ENCODE measurements at places on chromosomes 5 and 9.
A peak's percentile ranks its signal among the peaks of the same experiment; 100 is the strongest.

GRCh38 chr9:14779566-14780022, 57.1 kb upstream of the CER1 start:
- no peak for DNase-seq

DNA sequence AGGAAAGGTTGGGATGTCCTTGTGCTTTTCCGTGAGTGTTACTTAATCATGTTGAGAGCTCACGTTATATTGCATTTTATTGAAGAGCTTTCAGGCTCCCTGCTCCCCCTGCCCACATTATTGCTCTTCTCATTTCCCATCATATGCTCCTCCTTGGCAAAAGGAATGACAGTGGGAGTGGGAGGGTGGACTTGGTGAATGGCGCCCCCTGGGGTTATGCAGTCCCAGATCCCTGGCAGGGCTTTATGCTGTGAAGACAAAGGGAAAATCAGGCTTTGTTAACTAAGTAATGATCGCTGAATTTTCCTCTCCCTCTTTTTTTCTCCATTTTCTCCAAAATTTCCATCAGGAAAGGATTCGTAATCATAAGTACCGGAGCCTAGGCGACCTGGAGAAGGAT, 166.6 kb downstream of the SMARCA2 start:
- peak; percentile 65 for DNase-seq

DNA sequence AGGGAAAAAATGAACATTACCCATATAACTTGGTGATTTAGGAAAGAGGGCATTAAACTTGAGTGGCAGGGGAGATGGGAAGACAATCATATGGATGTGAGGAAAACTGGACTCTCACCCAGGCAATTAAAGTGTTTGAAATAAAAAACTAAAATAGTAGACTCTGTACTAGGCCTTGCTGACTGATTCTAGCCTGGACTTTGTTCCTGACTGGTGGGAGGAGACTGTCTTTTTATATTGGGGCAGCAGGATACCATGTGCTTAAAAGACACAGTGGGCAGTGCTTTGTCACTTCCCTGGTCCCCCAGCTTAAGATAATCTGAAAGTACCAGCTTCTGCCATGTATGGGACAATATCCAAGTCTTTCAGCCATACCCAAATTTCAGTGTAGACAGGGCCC, 107.0 kb downstream of the ACTL7B start:
- no peak for DNase-seq

- DNase-seq: no peak
Observed at GRCh38 chr5:164600274-164600673, 1094.9 kb downstream of the MAT2B start.

DNA sequence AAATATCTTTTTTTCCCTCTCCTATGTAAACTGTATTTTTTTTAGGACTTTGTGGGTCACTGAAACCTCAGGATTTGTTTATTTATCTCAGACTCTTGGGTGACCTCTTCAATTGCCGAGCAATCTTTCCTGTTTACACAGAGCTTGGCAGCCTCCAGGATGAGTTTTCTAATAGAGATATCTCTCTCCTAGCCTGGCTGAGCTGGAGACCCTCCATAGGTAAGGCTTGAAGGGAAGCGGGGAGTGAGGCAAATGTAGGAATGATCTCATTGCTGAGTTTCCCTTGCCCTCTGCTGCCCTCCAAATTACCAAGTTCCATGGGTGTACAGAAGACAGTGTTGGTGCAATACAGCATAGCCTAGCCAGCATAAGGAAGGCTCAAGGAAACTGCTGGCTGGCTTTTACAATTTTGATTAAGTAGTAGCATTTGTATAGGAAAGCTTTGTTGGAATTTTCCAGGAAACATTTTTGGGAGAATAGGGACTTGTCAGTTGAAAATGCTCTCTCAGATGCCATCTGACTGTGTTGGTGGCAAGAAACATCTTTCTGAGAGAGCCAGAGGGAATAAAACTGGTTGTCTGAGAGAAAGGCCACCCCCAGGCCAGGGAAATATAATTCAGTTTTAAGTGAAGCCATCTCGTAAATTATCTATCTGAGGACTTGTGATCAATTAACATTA, 116.0 kb downstream of the NMUR2 start:
- no peak for DNase-seq

DNA sequence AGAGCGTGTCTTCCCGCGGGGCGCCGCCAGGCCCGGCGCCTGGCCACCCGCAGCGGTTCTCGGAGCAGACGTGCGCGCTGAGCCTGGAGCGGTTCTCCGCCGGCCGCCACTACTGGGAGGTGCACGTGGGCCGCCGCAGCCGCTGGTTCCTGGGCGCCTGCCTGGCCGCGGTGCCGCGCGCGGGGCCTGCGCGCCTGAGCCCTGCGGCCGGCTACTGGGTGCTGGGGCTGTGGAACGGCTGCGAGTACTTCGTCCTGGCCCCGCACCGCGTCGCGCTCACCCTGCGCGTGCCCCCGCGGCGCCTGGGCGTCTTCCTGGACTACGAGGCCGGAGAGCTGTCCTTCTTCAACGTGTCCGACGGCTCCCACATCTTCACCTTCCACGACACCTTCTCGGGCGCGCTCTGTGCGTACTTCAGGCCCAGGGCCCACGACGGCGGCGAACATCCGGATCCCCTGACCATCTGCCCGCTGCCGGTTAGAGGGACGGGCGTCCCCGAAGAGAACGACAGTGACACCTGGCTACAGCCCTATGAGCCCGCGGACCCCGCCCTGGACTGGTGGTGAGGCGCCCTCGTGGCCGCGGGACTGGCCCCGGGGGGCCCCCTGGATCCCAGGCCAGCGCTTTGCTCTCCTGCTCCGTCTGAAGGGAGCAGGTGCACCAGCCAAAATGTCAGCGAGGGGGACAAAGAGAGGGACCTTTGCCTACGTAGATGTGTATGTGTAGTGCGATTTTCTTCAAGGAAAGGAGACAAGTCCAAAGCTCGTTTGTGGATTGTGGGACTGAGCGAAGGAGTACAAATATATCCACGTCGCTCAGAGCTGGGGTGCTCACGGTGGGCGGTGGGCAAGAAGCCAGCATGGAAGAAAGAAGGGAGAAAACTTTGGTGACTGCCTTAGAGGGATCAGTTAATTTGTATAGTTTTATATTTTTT, 19.5 kb downstream of the BTNL9 start:
- no peak for DNase-seq

GRCh38 chr5:53792338-53792737, 231.9 kb downstream of the NDUFS4 start:
- DNase-seq: no peak

GRCh38 chr5:118371973-118372831, 616.1 kb downstream of the DTWD2 start:
- DNase-seq: no peak

GRCh38 chr5:14560091-14560595, 21.4 kb upstream of the OTULINL start:
- DNase-seq: no peak

- DNase-seq: peak; percentile 25
Observed at GRCh38 chr5:18393565-18394442, 759.5 kb downstream of the TAF11L14 start.

- no peak for DNase-seq
Observed at GRCh38 chr5:179262126-179262920, 82.9 kb downstream of the ADAMTS2 start.

GRCh38 chr9:80556631-80557030, 984.9 kb downstream of the TLE4 start:
- DNase-seq: no peak

- no peak for DNase-seq
Observed at GRCh38 chr5:173534031-173534430, 82.4 kb downstream of the BOD1 start.

DNA sequence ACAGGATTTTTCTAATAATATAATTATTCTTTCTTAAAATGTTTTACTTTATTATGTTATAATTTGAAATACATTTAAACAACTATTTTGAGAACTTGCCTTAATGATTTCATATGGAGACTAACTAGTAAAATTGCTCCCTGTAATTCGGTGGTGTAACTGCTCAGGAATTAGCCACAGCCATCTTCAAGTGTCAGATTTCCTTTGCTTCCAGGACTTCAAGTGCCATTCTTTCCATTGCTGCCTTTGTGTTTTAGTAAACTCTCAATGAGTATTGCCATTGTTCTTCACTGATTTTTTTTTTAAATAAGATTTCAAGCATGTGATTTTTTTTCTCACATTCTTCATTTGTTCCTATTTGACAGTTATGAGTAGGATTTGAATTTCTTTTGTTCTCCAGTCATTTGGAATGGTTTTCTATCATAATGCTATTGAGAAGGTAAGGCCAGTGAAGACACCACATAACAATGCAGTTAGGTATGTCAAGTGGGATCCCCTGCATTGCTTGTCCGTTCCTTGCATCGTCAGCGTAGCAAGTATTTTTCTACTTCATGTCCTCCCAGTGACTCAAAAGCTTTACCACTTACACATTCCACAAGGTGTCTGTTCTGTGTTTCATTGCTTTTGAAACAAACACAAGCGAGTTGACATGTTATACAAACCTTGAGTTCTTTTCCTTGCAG, 83.7 kb downstream of the LNPEP start:
- DNase-seq: no peak

- no peak for DNase-seq
Observed at GRCh38 chr9:94976077-94976476, 249.6 kb downstream of the AOPEP start.

DNA sequence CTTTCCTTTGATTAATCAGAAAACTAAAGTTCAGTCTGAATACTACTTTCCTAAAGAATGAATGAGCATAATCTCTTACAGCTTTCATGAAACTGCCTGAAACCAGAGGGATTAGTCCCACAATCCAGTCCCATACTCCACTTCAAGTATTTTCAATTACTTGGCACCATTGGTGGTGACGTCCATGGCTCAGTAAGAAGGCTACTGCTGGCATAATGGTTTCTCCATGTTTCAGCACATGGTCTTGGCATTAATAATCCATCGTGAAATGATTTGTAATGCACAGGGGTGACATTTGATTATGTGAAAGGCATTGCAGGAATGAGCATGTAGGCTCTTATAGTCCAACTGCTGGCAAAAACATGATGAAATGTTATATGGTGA, 23.4 kb downstream of the LIX1 start:
- no peak for DNase-seq

- DNase-seq: no peak
Observed at GRCh38 chr5:35478856-35479682, 138.6 kb upstream of the SPEF2 start.

GRCh38 chr5:15243301-15244020, 256.5 kb upstream of the FBXL7 start:
- DNase-seq: no peak

DNA sequence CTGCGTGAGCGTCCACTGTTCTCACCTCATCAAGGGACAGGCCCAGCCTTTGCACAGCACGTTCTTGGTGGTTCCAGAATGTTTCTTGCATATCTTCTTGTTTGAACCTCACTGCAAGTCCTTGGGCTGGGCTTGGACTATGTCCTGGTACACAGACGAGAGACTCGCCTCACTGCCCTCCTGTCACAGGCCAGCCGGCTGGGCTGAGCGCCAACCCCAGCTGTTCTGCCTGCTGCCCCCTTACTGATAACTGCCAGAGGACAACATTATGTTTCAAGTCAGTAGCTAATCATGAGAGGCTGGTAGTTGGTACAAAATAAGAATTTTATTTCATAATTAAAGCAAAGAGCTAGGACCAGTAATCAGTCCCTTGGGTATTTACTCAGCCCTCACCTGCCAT, 52.8 kb upstream of the LRRTM2 start:
- no peak for DNase-seq

Measured in iPS DF 19.7 (cell line).